ENCODE measurements at places on chromosomes 6 and 20.
A peak's percentile ranks its signal among the peaks of the same experiment; 100 is the strongest.

DNA sequence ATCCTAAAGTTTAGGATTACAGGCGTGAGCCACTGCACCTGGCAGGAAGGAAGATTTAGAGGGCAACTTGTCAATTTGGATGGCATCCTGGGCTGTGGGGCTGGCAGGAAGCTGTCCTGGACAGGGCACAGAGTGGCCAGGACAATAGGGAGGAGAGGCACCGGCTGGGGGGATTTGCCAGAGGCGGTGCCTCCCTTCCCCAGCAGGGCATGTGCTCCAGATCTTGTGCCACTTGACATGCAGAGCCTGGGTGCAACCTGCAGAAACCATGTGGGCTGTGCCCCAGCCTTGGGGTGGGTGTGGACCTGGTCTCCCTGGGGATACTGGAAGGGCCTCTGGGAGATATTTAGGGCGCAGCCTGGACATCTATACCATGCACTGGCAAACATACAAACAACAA lies 58.6 kb upstream of the EEF1A1 start:
- ATAC-seq = peak; percentile 34

- ATAC-seq = no peak
These were observed 83.6 kb downstream of the THBS2 start for GRCh38 chr6:169169941-169170582.

GRCh38 chr20:53768329-53768728 lies 174.7 kb upstream of the ZNF217 start:
- no peak for ATAC-seq

GRCh38 chr20:59015812-59016711 lies 3.2 kb upstream of the TUBB1 start:
- no peak for ATAC-seq

- no peak for ATAC-seq
These were observed 212.4 kb upstream of the NT5E start for GRCh38 chr6:85237478-85237877.

GRCh38 chr6:166025149-166025898 lies 142.3 kb downstream of the TBXT start:
- no peak for ATAC-seq

- no peak for ATAC-seq
These were observed 4.6 kb downstream of the PPP1R3G start for GRCh38 chr6:5089481-5090438.

GRCh38 chr20:47220161-47220582 lies 136.3 kb downstream of the ZMYND8 start:
- peak; percentile 60 for ATAC-seq

- no peak for ATAC-seq
These were observed 180.0 kb downstream of the TBXT start for GRCh38 chr6:165987483-165988301.

- ATAC-seq = no peak
These were observed 6.7 kb upstream of the DNAAF9 start for GRCh38 chr20:3414122-3414521.

DNA sequence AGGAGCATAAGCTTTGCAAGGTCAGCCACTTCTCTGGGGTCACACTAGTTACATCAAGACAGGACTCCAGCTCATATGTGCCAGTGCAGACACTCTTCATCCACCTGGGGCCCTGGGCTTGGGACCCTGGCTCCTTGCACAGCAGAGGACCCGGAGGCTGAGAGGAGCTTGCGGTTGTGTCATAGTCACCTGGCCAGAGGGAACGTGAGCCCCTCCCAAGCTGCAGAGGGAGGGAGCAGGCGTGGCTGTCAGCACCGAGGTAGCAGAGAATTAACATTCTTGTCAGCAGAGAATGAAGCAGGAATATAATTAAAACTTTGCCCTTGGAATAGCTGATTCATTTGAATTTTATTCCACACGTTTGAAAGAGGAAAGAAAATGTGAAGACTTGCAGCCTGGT lies 36.8 kb downstream of the BCAS4 start:
- no peak for ATAC-seq

GRCh38 chr6:13428583-13429405 lies 58.6 kb downstream of the GFOD1 start:
- peak; percentile 67 for ATAC-seq

GRCh38 chr20:51772236-51772635 lies 4.0 kb upstream of the ATP9A start:
- no peak for ATAC-seq

- ATAC-seq = no peak
These were observed 35.2 kb downstream of the RAB22A start for GRCh38 chr20:58344741-58345140.

DNA sequence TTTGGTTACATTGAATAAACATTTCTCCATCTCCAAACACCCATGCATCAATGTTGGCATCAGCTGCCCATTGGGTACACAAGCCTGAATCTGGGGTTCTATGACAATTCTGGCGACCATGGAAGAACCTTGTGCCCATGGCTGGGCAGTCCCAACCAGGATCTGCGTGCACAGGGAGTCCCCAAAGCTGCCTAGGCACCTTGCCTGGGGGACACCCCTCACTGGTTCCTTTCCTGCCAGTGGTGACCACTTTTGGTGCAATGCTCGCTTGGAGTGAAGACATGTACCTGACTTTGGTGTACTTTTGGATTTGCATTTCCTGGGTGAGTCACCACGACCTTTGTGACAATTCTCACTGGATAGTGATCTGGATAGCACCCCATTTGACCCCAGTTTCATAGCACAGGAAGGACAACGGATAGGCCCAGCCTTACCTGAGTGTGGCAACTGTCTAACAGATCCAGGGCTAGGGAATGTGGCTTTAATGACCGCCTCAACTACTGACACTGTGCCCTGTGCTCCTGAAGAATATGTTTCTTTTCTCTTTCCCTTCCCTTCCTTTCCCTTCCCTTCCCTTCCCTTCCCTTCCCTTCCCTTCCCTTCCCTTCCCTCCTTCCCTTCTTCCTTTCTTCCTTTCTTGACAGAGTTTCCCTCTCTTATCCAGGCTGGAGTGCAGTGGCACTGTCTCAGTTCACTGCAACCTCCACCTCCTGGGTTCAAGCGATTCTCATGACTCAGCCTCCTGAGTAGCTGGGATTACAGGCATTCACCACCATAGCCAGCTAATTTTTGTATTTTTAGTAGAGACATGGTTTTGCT lies 7.1 kb downstream of the SPINT3 start:
- ATAC-seq = no peak

DNA sequence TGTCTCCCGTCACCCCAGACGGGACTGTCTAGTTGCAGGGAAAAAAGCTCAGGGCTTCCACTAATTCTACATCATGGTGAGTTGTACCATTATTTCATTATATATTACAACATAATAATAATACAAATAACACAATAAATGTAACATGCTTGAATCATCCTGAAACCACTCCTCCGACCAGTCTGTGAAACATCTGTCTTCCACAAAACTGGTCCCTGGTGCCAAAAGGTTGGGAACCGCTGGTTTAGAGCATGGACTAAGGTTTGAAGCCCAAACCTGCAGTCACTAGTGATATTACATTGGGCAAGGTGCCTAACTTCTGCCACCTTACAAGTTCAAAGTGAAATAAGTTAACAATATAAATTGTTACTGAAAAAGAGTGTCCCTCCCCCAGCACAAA lies 175.7 kb downstream of the PDE10A start:
- no peak for ATAC-seq

- no peak for ATAC-seq
These were observed 13.2 kb downstream of the PI16 start for GRCh38 chr6:36967757-36968156.

DNA sequence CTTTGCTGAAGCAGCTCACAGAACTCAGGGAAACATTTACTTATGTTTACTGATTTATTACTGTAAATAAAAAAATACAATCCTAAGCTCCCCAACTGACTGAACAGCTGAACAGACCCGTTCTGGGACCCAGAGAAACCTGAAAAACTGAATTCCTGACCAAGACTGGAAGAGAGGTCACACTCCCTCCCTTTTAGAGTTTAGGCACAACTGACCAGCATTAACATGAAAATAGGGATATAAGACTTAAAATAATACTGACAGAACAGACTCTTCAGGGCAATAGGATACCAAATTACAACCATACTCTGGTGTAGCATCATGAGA lies 11.7 kb upstream of the RPS10 start:
- ATAC-seq = no peak

- ATAC-seq = no peak
These were observed 59.5 kb downstream of the TRIM38 start for GRCh38 chr6:26022132-26022472.

DNA sequence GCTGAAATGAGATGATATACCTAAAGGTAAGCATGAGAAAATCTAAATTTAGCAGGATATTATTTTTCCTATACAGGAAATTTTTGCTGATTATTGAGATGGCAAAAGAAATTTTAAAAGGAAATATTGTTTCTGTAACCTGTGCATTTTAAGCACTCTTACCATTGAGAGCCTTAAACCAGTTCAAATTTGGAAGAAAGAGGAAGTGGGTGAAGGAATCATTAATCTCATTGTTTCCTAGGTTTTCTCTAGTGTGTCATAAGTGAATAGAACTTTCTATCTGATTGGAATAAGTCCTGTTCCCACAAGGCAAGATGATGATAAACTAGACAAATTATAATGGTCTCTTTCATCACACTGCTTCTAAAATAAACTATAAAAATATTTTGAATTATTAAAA lies 22.4 kb upstream of the FKBP1C start:
- no peak for ATAC-seq

GRCh38 chr20:24461848-24462247 lies 7.6 kb upstream of the SYNDIG1 start:
- ATAC-seq = no peak

DNA sequence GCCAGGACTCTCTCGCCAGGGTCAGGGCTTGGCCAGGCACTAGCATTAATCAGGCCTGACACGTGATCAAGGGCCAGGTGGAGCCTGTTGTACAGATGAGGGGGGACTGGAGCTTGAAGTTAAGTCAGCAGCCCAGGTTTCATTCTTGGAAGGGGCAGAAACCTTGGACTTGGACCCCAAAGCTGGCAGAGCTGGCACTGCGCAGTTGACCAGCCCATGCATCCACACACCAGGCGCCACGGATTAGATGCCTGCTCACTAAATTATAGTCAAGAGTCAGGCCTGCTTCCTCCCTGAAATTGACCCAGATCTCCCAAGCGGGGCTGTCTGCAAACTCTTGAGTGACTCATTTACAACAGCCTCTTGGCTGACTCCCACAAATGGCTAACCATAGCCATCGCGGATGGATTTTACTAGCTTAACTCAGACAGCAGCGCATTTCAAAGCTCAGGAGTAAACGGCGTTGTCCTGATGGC lies 4.1 kb upstream of the TAF4 start:
- no peak for ATAC-seq
